Keratinocyte (primary cell): ENCODE measurements at places on chromosomes 16 and 17. TPM values are rescaled to one million over a fixed set of nuclear protein-coding genes. Genes with fewer than 3 reads are reported as not detected.

GRCh38 chr17:31721291-31722025 lies 137.6 kb downstream of the COPRS start:
- H3K4me3 ChIP-seq, result no peak overlapping the region
- H3K27ac ChIP-seq, result no peak overlapping the region
- peaks cover 1% of the 10 kb centered on the region for H3K4me1 ChIP-seq
- H3K27me3 ChIP-seq, result no peaks in the 10 kb centered on the region

DNA sequence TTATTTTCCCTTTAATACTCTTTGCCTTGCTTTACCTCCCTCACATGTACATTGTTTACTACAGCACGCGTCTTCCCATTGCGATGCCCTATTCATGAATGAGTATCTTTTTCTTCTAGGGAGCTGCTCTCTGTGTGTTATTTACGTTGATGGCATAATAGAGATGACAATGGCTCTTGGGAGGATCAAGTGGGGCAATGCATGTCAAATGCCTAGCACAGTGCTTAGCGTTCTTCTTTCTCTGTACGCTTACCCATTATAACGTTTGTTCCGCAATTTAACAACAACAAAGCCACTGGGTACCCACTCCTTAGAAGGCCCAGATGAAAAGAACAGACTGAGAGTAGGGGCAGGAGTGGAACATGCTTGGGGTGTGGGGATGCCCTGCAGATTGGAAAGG lies 271.6 kb upstream of the TNRC6C start:
- peaks cover 25% of the 10 kb centered on the region for H3K27me3 ChIP-seq
- no peak for DNase-seq
- H3K36me3 ChIP-seq, result no peaks in the 10 kb centered on the region

- no peak overlapping the region for H3K27ac ChIP-seq
- H3K4me1 ChIP-seq, result no peaks in the 10 kb centered on the region
- H3K36me3 ChIP-seq, result no peaks in the 10 kb centered on the region
- peak; percentile 23 for DNase-seq
- H3K4me3 ChIP-seq, result no peak overlapping the region
These were observed 28.1 kb upstream of the NOL11 start for GRCh38 chr17:67689534-67690177.

DNA sequence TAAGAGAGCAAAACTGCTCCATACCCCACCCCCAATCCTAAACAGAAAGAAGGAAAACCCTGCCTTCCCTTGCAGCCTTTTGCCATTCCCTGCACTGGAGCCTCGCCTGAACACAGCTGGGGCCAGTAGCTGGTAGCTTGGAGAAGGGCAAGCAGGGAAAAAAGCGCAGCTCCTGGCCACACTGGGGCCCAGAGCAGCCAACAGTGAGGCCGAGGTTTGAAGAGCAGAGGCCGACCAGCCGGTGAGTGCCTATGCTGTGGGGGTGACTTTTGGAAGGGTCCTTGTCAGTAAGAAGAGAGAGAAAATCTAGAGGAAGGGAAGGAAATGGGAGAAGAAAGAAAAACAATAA lies 3.2 kb upstream of the HOXB9 start:
- no peak overlapping the region for H3K4me3 ChIP-seq
- peaks cover 3% of the 10 kb centered on the region for H3K4me1 ChIP-seq
- H3K27ac ChIP-seq, result no peak overlapping the region
- DNase-seq, result no peak
- H3K27me3 ChIP-seq, result peaks cover 100% of the 10 kb centered on the region

DNA sequence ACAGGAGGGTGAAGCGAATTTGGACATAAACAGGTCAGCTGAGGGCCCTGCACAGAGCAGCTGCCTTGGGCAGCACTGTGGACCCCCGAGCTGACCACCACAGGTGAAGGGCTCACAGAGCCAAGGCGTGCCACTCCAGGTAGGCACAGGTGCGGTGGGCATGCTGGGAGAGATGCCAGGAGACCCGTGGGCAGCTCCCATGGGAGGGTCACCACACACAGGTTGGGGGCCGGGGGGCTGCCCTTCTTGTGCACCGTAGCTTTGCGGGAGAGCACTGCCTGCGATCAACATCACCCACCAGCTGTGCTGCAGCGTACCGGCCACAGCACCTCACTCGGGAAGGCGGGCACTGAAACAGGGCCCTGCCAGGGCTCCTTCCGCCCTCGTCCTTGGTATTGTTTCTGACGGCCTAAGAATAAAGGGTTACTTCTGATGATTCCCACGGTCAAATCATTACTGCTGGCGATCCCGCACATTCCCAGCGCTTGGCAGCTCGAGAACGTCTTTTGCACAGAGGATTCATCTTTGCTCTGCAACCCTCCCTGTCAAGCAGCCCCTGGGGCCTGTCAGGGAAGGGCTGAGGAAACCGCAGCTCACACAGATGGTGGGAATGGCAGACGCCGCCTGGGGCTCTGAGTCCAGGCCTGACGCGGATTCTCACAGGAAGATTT lies 181.7 kb downstream of the BANP start:
- no peaks in the 10 kb centered on the region for H3K36me3 ChIP-seq
- no peak overlapping the region for H3K4me3 ChIP-seq
- H3K27me3 ChIP-seq, result peaks cover 3% of the 10 kb centered on the region
- no peak for DNase-seq
- no peaks in the 10 kb centered on the region for H3K4me1 ChIP-seq

The NKD1 gene
- polyA plus RNA-seq, result 0.54 to 0.62 TPM (median 0.57 TPM) in 3 replicates
